Inflammatory macrophage (primary cell): ENCODE measurements at places on chromosomes 7 and 10.

DNA sequence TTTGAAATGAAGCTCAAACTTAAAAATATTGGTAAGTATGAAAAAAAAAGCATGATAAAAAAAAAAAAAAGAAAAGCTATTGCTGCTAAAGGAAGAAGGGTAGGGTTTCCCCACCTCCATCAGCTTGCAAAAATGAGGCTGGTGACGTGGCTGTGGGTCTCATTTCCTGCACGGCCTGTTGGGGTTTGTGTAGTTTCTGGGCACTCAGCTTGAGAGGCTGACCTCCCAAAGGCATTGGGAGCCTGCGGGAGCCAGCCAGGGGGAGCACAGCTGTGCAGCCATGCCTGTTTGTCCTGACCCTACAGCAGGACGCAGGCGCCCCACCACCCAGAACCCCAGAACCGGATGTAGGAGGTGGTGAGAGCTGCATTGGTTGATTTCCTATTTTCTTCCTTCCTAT lies 48.8 kb upstream of the CARD11 start:
- DNase-seq, result peak; percentile 57

GRCh38 chr7:137545059-137545716 lies 201.7 kb upstream of the PTN start:
- no peak for DNase-seq

DNA sequence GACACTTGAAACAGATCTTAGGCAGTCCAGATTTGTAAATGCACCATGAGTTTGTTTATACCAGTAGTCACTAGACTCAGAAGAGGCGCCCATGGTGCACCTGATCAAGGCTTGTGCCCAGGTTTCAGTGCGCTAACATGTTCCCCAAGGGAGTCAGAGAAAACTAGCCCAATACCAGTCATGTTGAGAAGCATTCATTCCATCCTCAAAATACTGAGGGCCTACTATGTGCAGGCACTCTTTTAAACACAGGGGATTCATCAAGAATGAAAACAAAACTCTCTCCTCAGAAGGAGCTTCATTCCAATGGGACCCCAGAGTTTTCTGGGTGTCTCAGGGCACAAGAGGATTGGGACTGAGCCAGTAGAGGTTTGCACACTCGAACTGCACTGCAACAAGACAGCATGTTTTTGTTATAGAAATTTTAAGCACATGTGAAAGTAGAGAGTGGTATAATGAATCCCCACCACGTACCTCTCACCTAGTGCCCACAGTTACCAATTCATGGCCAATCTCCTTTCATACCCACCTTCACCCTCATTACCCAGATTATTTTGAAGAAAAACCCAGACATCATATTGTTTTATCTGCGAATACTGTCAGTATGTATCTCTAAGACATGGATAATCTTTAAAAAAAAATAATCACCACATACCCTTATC lies 55.0 kb upstream of the ARID5B start:
- no peak for DNase-seq

GRCh38 chr10:101446071-101446470 lies 92.1 kb downstream of the BTRC start:
- no peak for DNase-seq

GRCh38 chr7:50791938-50792341 lies 9.2 kb upstream of the GRB10 start:
- DNase-seq, result peak; percentile 27

GRCh38 chr10:67883710-67884312 lies 645 bp upstream of the SIRT1 start:
- no peak for DNase-seq

- DNase-seq, result no peak
These were observed 29.5 kb downstream of the PLEKHA8 start for GRCh38 chr7:30057741-30058140.

- DNase-seq, result no peak
These were observed 16.2 kb upstream of the GIMAP8 start for GRCh38 chr7:150434240-150434639.

GRCh38 chr10:1467334-1468076 lies 269.8 kb downstream of the ADARB2 start:
- no peak for DNase-seq

- DNase-seq, result no peak
These were observed 199.2 kb downstream of the SLC25A13 start for GRCh38 chr7:96122746-96123145.

- no peak for DNase-seq
These were observed 238.9 kb downstream of the CAMK1D start for GRCh38 chr10:12588091-12588860.

GRCh38 chr7:151453326-151453791 lies 13.4 kb upstream of the CRYGN start:
- DNase-seq, result no peak

DNA sequence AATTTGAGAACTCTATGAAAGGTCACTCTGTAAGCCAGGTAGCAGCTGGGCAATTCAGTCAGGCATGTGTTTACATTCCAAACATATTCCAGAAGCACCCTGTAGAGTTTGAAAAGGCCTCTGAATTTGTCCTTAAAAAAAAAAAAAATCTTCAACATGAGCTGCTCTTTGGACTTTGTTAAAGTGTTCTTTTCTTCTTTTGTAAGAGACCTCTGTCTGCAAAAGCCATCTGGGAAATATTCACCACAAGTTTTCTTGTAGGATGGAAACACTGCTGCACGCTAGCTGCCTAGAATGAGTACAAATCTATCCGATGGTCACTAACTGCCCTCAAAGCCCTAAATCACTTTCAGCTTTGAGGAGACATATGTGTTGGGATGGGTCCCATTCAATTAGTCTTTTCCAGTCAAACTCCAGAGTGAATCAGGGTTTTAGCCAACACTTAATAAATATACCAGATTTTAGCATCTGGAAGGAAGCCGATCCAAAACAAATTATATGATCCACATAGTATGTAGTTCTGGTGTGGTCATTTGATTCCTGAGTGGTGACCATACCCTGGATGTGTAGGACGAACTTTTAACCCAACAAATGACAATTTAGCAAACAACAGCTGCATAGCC lies 85.9 kb downstream of the CD36 start:
- no peak for DNase-seq

DNA sequence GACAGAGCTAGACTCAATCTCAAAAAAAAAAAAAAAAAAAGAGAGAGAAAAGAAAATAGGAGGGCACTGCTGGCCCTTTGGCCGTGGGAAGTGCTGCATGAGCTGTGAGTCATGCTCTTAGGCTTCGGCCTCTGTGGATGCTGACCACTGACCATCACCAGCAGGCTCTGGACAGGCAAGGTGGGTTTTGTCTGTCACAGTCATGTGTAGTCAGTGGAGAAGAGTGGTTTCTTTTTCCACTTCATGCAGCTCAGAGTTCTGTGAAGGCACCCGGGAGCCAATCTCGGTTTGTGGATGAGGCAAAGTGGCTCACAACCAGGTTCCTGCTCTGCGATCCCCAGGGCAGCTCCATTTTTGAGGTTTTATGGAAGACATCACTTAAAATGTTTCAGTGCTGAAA lies 58.1 kb downstream of the PRTFDC1 start:
- no peak for DNase-seq

- no peak for DNase-seq
These were observed 8.6 kb upstream of the LRRN3 start for GRCh38 chr7:111082351-111082750.

DNA sequence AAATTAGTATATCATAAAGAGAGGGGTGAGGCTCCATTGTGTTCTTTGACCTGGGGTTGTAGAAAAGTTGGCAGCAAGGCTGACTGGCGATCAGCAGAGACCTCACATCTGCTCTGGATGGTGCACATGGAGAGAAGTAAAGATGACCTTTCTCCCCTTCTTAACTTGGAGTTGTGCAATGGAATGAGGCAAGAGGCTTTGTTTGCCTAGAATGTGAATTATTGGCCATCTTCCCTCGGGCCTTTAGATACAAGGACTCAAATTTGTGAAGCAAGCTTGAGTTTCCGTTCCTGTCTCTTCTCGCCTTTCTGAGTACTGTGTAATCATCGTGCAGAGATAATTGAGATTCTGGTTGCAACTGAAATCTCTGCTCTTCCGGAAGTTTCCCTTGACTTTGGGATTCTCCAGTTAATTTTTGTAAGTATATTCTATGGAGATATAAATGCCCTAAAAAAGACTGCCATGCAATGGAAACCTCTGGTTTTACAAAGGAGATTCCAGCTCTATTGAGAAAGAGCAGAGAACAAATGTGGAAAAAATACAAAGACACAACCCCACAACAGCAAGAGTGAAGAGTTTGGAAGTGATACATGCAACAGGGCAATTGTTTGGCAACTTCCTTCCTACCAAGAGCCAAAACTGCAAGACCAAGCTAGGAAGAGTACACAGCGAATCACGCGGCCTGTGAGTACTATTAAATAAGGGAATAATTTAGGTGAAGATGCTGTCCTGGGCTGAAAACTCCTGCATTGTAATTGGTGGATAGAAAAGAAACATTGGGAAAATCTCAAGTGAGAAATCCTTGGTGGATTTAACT lies 542.3 kb upstream of the NRP1 start:
- DNase-seq, result peak; percentile 92

DNA sequence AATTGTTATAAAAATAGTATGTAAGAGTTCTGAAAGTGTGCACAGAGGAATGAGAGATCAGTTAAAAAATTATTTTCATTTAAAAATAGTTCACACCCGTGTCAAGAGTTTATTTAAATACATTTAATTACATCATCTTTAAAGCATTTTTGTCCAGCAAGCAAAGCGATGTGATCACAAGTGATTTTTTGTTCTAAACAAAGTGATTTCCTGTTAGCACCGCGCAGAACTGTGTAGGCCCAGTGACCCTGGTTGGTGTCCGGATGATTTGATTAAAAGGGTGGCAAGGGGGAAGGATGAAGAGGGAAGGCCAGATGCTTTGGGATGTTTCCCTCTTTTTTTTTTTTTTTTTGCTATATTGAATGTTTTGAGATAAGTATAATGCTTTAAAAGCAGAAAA lies 227.8 kb upstream of the PITRM1 start:
- DNase-seq, result no peak

DNA sequence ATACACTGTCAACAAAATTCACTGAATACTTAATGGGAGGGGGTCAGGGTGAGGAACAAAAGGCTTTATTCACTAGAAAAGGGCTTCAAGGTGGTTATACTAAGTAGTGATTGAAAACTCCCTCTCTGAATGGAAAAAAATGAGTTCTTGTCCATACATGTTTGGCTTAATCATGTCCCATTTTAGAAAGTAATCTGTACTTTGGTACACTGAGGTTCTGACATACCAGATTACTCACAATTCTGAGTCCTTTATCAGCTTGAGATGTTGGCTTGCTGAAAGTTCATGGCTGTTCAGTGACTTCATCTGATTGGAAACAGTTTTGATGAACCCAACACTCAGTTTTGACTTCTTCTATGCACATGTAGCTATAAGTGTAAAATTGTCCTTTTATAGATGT lies 12.8 kb upstream of the NOBOX start:
- DNase-seq, result no peak

DNA sequence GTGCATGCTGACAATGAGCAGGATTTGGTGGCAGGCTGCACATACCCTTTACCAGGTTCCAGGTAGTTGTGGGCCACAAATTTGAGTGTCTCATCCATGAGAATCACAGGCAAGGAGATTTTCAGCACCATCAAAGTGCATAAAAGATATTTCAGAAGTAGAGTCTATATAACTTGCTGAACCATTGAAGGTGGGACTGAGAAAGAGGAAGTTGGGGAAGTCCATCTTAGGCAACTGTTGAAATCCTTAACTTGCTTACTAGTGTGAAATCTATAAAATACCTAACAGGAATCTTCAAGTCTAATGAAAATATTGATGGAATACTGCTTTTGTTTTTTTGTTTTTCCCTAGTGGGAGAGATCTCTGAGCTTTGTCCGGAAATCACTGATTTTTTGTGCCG lies 325.1 kb upstream of the PLXDC2 start:
- DNase-seq, result no peak

GRCh38 chr10:83680470-83680891 lies 458.8 kb upstream of the GHITM start:
- no peak for DNase-seq

DNA sequence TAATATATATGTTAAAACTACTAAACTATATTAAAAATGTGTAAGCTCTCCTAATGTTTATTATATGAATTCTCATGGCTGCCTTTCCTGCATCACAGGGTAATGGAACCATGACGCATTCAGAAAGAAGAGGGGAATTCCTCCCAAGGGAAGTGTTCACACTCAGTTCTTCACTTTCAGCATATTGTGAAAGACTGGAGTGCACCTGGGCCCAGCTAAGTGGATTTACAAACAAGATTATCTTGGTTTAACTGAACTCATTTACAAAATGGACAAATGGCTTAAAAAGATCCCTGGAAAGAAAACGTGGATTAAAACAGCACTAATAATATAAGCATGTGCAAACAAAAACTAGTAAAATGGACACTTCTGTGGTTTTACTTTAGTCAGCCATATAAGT lies 149.8 kb downstream of the DOCK4 start:
- DNase-seq, result no peak

DNA sequence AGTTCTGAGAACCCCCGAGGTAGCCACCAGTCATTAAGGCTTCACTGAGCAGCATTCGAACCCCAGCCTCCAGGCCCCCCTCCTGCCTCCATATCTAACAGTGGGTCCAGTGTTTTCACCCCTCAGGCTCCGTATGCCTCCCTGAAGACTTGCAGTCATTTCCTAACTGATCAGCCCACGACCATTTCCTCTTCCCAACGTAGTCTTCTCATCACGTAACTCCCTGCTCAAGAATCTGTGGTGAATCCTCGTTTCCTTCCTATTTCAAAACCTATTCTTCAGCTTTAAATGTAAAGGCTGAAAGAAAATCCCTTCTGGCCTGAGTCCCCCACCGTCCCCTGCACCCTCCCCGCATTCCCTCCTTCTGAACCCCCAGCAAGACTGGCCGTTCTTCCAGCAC lies 21.1 kb downstream of the FRMD4A start:
- peak; percentile 44 for DNase-seq

DNA sequence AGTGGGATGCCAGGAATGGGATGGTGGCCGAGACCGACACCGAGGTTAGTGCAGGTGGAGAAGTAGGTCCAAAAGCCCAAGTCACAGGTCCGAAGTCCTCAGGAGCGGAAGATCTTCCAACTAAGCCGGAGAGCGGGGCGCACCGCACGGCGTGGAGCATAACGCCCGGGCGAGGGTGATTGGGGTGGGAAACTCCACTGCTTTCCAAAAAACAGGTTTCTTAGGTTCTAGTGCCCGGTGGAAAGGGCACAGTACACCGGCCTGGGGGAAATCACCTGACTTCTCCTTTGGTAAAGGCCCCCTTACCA lies 11.4 kb upstream of the SPAG6 start:
- no peak for DNase-seq

DNA sequence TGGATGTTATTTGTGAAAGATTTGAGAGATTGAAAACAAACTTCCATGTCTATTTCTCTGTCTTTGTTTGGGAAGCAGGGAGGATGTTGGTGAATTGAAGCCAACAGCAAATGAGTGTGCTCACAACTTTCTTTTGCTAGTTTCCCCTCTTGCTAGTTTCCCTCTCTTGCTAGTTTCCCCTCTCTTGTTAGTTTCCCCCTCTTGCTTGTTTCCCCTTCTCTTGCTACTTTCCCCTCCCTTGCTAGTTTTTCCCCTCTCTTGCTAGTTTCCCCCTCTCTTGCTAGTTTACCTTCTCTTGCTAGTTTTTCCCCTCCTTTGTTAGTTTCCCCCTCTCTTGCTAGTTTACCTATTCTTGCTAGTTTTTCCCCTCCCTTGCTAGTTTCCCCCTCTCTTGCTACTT lies 613.3 kb downstream of the LRMDA start:
- DNase-seq, result no peak

- no peak for DNase-seq
These were observed 927 bp upstream of the ALOX5 start for GRCh38 chr10:45373003-45373575.
